ENCODE measurements at places on chromosomes 7 and 10.

DNA sequence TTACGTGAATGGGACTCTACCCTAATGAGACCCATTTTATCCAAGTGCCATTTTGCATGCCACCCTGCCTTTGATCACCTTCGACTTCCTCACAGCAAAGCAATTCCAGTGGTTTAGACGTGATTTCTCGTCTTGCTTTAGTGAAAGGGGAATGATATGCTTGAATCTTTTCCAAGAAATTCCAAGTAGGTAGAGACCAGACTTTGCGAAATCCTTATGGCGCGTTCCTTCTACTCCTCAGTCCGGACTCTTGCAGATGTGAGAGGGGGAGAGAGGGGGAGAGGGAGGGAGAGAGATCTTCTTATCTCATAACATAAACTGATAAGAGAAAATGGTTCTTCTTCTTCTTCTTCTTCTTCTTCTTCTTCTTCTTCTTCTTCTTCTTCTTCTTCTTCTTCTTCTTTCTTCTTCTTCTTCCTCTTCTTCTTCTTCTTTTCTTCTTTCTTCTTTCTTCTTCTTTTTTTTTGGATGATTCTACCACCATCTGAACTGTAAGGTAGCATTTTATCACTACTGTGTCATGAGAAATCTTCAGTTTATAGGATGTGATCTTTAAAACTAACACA, 883 bp downstream of the SPAG6 start:
- no peak for DNase-seq

DNA sequence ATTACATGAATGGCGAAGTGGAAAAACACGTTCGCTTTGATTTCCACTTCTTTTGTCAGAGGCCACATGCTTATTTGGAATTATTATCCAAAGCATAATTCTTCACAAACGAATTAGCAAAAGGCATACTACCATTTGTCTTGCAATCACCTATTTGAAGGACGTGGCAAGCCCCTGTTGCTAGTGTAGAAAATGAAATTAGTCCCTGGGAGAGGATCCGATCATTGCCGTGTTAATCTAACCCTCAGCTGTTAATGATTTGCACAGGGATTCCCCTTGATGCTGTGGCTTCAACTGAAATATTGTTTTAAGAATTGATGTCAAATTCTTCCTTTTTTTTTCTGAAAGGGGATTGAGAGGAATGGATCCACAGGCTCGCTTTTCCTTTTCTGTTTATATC, 4.6 kb downstream of the AGMO start:
- DNase-seq, result no peak

DNA sequence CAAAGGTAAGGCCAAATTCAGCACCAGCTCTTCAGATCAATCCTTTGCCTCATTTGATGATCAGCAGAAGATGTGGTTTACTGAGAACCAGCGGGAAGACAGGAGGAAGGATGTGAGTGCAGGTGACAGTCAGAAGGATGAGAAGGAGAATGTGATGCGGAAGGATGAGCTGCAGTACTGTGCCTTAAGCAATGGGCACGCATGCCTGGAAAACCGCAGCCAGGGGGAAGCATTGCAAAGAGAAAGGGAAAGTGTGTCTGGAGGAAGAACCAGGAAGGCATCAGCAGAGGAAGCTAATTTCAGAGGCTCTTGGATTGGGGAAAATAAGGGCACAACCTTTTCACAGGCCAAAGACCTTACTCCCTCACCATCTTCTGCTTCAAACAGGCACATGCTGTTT, 25.7 kb downstream of the C10orf71 start:
- no peak for DNase-seq

GRCh38 chr10:125757742-125758141, 17.9 kb downstream of the MMP21 start:
- DNase-seq, result no peak

DNA sequence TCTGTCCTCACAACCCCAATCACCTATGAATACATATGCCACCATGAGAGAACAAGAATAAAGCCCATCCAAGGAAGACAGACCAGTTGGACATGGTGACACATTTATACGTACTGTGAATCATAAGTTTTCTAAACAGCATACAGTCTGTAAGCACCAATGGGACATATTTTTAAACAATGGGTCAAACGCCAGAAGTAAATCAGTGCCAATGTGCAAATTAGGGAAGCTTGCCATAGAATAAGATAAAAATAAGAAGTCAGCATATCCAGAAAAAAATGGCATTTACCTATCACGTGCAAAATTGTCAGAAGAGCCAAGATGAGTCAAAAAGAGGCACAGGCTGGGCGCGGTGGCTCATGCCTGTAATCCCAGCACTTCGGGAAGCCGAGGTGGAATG, 910.4 kb downstream of the SORCS1 start:
- no peak for DNase-seq

DNA sequence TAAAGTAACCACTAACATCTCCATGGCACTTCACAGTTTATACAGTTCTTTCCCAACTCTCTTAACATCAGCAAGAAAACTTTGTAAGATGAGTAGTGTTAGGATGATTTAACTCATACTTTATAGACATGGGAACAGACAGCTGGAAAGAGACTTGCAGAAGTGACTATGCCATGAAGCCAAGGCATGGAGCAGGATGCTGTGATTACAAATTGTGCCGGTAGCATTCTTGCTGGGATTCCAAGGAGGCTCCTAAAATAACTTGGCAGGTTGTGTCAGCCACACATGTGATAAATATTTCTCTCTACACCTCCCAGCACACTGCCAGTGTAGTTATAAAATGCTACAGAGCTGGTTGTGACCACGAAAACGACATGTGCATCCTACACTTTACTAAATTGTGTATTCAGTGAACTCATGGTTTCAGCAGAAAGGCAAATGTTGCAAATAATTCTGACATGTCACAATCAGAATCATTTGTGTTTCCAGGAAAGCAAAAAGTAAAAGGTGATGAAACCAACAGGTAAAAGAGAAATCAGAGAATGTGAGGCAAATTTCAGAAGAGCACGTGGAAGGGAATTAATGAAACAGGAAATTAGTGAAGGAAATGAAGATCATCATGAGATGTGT, 5.6 kb upstream of the CYP3A4 start:
- DNase-seq, result no peak

DNA sequence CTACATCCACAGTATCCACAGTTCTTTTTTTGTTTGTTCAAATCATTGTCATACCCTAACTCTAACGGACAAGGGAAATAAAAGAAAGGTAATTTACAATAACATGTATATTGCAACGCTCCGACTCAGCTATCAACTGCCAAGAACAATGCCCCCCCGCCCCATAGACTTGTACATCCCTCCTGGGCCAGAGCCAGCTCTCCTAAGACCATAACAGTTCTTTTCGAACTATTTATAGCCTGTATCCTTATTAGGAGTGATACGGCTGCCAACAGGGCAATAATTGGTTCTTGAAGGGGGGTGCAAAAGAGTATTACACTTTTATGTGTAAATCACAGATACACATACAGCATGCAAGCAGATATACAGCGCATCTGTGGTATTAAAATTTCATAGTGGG, 495.7 kb downstream of the GALNT17 start:
- no peak for DNase-seq

- no peak for DNase-seq
These were observed 18.5 kb downstream of the DLD start for GRCh38 chr7:107909445-107909844.

GRCh38 chr10:11824376-11824775, 1.2 kb downstream of the PROSER2 start:
- no peak for DNase-seq
